ENCODE measurements at places on chromosomes 11 and 22.
A peak's percentile ranks its signal among the peaks of the same experiment; 100 is the strongest.

DNA sequence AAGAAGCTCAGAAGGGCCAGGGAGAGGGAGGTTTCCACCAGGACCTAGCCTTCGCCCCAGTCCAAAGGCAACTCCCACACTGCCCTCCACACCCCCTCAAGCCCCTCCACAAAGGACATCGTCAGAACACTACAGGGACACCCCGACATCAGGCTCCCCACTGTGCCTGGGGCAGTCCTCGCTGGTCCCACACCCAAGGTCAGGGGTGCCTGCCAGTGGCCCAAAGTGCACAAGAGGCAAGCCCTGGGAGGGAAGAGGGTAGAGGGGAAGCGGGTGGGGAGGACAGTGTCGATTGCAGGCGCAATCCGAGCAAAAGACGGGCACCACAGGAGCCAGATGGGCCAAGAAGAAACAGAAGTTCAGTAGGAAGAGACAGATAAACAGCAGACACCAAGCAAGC, 35.6 kb upstream of the JAM3 start:
- no peak for DNase-seq

GRCh38 chr22:38120359-38121110, 10.1 kb upstream of the BAIAP2L2 start:
- DNase-seq = no peak

DNA sequence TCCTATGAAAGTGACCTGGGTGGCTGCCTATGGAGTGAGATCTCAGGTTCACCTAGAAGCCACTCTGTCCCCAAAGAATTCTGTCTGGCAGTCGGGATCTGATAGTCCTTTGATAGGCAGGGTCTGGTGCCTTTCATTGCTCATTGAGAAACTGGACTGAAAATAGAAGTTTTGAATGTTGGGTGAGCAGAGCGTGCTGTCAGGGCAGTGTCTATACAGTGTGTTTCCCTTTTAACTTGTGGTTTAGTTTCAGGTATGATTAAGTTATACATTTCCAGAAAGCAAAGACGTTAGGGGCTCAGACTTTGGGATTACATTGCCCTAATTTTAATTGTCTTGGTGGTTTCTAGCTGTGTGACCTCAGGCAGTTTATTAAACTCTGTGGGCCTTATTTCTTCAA, 111.3 kb upstream of the PAX6 start:
- no peak for DNase-seq

GRCh38 chr11:67345247-67345919, 8.0 kb downstream of the POLD4 start:
- no peak for DNase-seq

DNA sequence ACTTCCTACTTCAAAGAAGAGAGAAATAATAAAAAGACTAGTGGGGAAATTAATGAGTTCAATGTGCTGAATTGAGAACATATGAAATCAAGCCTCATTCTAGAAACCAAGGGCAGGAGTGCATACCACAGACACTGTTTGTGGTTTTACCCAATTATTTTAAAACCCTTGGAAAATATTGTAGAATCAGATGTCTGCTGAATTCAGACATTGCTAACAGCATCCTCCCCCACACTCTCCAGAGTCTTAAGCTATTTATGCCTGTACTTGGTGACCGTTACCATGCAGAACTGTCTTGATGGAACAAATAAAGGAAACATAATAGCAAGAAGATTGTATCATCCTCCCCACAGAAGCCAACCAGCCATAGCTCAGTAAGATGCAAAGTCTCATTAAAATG, 850.1 kb downstream of the NTM start:
- DNase-seq = no peak

DNA sequence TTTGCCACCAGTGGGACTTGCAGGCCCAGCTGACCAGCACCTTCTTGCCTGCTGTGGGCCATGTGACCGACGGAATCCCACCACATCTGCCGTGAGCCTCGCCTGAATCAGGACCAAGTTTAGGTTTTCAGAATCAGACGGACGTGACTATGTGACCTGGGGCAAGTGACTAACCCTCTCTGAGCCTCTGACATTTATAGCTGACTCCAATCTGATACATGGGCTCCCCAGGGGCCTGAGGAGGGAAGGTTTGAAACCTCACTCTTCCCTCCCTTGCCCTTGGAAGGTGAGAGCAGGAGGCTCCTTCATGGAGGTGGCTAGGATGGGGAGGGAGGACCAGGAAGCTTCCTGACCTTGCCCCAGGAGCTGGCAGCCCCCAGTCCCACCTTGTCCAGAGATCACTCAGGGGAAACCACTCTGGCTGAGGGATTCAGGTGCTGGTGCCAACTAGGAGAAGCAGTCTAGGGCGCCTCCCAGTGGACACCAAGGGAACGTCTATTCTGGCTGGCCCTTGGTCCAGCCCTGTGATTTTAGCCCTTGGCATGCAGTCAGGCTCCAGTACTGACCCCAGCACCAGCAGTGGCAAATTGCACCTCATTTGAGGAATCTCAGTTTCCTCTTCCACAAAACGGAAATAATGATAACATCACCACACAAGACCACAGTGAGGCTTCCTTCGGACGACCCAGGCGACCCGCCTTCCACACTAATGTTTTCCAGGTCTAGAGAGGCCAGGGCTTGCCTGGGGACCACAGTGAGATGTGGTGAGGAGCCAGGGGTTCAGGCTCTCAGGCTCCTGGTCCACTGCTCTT, 47.2 kb upstream of the SYT7 start:
- peak; percentile 34 for DNase-seq

DNA sequence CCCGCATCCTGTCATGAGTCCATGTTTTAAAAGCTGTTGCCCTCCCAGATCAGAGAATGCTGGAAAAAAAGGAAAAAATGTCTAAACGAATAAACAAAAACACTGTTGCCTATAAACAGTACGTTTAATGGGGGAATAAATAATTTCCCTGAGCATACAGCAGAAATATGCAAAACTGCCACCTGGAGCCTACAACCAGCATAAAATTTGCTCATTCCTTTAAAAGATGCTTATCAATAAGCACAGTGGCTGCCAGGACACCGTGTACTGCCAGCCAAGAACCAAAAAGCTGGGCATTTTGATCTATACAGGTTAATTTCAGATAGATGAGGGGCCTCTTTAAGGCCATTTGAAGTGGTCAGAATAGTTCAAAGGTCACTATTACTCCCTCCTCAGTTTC, 5.7 kb upstream of the CPT1A start:
- DNase-seq = no peak

- DNase-seq = peak; percentile 25
These were observed 29.7 kb downstream of the ZFTA start for GRCh38 chr11:63738720-63739360.

GRCh38 chr11:23611726-23612125, 751.5 kb upstream of the CCDC179 start:
- no peak for DNase-seq

DNA sequence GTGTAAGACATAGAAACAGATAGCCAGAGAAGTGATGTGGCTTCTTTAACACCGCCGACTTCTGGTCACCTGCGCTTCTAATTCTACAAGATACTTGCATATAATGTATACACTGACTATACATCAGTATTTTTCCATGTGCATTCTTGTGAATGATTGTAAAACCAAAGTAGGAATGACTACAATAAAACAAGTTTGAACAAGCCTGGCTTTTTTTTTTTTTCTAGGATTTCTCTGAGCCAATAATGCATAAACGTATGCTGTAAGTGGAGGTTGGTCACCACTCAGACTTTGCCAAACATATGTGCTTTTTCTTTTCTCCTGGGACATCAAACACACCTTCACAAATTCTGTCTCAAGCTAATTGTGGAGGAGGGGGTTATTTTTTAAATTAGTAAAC, 237.8 kb upstream of the KIRREL3 start:
- DNase-seq = no peak

DNA sequence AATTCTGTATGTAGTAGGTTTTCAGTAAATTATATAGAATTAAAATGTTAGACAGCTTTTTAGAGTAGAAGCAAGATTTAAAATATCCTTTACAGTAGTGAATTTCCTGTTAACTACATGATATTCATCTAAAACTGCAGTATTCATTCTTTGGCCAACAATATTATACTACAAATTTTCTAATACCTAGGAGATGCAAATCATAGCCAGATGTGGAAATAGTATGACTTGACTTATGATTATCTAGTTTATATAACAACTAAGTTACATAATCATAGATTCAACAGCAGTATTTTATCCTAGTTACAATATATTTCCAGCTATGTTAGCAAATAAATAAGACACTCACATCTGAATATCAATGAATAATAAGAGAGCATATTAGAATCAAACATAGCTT, 163.2 kb downstream of the MSANTD4 start:
- DNase-seq = no peak

- DNase-seq = no peak
These were observed 88.6 kb upstream of the LMO1 start for GRCh38 chr11:8352103-8352875.

DNA sequence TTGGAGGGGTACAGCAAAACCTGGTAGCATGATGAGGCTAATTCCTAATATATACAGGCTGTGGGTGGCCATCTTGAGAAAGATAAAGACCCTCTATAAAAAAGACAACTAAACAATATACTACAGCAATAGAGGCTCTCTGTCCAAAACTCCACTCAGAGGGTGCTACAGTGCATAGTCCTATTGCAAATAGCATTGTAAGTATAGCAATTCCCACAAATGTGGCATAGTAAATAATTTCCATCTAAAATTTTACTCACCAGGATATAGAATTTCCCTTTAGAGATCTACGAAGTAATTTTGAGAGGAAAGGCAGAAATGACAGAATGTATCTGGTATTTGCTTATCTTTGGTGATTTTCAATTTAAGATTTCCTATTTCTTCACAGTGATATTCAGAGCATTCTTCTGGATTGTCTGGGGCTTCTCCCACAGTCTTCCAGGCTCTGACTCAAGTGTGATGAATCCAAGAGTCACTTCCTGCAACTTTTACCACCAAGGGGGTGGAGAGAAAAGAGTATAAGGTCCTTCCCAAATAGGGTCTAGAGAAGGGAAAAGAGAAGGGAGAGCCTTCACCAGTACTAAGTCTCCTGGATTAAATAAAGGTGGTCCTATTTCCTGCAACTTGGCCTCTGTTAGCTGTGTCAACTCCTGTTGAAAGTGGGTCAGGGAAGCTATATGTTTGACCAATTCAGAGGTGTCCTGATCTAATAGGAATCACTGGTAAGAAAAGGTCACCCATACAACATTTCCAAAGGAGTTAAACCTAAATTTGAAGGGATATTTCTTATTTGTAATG, 1054.7 kb upstream of the CNTN5 start:
- no peak for DNase-seq

GRCh38 chr22:35258191-35258988, 1.1 kb downstream of the HMGXB4 start:
- DNase-seq = no peak

DNA sequence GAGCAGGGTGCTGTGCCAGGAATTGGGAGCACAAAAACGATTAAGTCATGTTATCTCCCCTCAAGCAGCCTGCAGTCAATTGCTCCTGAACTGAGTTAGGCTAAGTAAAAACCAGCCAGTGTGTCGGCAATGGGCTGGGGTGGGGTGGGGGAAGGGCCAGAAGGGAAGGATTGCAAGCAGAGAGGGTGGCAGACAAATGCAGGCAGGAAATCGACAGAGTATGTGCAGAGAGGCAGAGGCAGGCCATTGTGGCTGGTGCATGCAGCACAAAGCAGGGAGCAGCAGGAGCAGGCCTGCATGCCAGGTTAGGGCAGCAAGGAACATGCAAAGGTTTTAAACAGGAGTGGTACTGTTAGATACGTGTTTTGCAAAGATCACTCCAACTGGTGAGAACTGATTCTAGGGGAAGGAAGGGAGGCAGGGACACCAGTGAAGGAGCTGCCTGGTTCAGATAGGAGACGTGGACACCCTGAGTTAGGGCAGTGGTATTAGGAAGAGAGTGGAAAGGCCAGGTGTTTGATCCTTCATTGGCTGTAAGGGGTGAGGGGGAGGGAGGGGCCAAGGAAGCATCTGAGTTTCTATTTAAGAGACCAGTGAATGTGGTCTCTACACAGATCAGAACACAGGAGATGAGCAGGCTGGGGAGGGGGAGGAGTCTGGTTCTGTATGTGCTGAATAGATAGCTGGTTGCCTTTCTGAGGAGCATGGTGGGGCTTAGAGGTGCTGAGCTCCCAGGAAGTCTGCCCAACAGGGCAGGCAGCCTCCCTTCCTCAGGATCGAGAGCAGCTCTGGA, 70.8 kb upstream of the PHOX2A start:
- DNase-seq = no peak

GRCh38 chr11:3810951-3811350, 2.6 kb downstream of the PGAP2 start:
- no peak for DNase-seq
